Occipital lobe (tissue), 3 donors: ENCODE measurements at places on chromosomes 13 and 19.

- no peak for DNase-seq
Measured at GRCh38 chr19:49845414-49845813, 5.5 kb upstream of the PTOV1 start.

GRCh38 chr13:94121686-94122085 is 357.8 kb downstream of the DCT start:
- no peak for DNase-seq

GRCh38 chr13:68535329-68535728 is 1305.2 kb upstream of the PCDH9 start:
- DNase-seq, result no peak

- no peak for DNase-seq
Measured at GRCh38 chr13:77318741-77319140, 8.2 kb downstream of the MYCBP2 start.

- no peak for DNase-seq
Measured at GRCh38 chr13:38419312-38419873, 69.7 kb downstream of the UFM1 start.

- no peak for DNase-seq
Measured at GRCh38 chr19:33311326-33311682, 9.0 kb upstream of the CEBPA start.

- no peak for DNase-seq
Measured at GRCh38 chr13:31824705-31825517, 85.6 kb downstream of the RXFP2 start.

DNA sequence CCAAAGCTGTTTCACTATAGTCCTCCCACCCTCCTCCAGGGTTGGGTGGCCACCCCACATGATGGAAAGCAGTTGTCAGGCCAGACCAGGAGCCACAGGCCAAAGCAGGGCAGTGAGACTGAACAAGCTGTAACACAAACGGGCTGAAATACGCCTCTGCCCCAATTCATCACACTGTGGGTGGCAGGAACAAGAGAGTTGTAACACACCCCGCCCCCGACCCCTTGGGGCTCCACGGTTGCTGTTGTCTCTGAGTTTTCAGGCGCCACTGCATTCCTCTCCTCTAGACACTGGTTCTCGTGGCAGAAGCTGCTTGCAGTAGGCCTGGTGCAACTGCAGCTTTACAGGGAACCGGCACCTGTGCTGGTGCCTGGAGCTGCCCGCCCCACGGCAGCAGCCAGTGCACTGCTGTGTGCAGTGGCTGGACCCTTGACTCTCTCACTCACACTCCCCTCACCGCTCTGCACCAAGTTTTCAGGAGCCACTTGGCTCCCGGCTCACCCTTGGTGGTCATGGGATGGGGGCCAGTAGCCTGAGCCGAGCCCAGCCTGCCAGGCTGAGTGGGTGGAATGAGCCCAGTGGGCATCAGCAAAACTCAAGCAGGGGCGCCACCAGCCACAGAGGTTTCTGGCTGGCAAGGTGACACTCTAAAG is 1314.5 kb upstream of the MIR17HG start:
- DNase-seq, result no peak

DNA sequence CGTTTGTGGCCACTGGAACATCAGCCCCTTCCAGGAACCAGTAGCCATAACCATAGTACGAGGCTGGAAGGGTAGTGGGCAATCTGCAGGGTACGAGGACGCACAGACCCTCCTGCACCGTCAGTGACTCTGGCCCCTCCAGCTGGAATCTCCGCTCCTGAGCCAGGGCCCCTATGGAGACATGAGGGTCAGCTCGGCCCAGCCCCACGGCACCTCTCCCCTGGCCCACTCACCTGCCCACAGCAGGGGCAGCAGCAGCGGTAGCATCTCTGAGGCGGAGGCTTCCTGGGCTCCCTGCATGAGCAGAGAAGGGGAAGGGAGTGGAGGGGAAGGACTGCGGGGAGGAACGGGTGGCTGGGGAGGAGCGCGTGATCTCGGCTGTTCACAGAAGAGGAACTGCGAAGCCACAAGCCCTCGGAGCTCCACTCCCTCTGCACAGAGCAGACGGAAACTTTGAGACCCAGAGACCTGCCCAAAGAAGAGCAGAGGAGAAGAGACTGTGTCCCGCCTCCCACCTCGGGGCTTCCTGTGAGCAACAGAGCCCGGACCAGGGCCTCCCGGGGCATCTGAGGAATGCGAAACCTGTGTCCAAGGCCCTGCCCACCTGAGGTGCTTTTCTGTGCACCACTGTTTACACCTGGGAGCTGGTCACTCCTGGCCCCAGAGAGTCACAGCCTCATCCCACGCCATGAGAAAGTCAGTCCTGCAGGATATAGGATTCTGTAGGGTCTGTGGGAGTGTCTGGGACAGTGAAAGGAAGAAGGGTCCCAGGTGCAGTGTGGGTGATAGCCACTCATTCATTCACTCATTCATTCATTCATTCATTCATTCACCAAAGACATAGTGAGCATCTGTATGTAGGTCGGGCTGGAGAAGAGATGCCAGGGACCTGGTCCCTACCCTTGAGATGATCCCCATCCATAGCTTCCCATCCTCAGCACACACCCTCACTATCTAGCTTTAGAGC is at the start of gene SIGLEC6:
Gene SIGLEC6 (minus strand): TSS at position 322 of the 967 bp plus-strand sequence. CDS start 22 bp downstream, at position 300.
- DNase-seq, result no peak

DNA sequence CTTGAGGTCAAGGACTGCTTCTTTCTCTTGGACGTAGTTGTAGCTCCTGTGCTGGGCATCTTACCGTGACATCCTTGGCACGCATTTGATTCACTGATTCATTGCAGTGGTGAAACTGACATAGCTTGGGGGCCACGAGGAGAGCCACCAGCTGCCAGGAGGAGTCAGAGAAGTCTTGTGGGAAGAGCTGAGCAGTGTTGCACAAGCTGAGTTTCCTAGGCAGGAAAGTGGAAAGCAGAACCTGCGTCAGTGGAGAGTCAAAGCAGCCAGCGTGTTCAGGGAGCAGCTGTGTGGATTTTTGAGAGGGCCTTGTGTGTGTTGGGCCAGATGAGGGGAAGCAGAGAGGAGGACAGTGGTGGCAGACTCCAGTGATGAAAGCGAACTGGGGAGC is 5.3 kb upstream of the GPR183 start:
- peak; percentile 36 for DNase-seq

GRCh38 chr13:34868733-34869132 is 73.3 kb upstream of the NBEA start:
- no peak for DNase-seq

- DNase-seq, result no peak
Measured at GRCh38 chr19:54316746-54317107, 3.8 kb upstream of the LILRA5 start.

DNA sequence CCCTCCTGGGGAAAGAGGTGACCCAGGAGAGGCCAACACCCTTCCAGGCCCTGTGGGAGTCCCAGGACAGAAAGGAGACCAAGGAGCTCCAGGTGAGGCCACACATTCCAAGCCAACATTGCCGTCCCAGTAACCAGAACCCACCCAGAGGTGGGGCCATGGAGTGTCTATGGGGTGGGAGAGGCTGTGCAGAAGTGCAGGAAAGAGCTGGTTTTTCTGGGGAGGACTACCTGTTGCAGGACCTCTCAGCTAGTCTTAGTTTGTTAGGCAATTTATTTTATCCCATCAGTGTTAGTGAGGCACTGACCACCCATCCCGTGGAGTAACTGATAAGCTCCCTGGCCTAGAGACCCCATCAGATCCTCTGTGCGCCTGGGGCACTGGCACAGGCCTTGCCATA is 66.1 kb downstream of the RAB20 start:
- DNase-seq, result no peak

- DNase-seq, result no peak
Measured at GRCh38 chr13:113879017-113879416, 15.1 kb upstream of the GAS6 start.
